ENCODE measurements at places on chromosomes 16 and 17.

DNA sequence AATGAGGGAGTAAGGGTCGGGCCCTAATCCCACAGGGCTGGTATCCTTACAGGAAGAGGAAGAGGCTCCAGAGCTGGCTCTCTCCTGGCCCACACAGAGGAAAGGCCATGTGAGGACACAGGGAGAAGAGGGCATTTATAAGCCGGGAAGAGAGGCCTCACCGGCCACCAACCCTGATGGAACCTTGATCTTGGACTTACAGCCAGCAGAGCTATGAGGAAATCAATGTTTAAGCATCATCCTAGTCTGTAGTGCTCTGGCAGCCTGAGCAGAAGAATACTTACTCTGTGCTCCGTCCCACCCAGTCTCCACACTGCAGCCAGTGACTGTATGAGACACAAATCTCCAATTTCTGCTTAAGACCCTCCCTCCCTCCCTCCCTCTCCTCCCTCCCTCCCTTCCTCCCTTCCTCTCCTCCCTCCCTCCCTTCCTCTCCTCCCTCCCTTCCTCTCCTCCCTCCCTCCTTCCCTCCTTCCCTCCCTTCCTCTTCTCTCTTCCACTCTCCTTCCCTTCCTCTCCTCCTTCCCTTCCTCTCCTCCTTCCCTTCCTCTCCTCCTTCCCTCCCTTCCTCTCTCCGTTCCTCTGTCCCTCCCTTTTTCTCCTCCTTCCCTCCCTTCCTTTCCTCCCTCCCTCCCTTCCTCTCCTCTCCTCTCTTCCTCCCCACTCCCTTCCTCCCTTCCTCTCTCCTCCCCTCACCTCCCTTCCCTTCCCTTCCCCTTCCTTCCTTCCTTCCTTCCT lies 8.9 kb upstream of the TMEM220 start:
- no peak for DNase-seq

- DNase-seq, result no peak
Measured at GRCh38 chr16:57972306-57972705, 1.4 kb upstream of the CNGB1 start.

GRCh38 chr17:64231567-64232141 lies 31.4 kb downstream of the TEX2 start:
- DNase-seq, result no peak

- DNase-seq, result no peak
Measured at GRCh38 chr17:69575346-69575761, 160.9 kb downstream of the MAP2K6 start.

DNA sequence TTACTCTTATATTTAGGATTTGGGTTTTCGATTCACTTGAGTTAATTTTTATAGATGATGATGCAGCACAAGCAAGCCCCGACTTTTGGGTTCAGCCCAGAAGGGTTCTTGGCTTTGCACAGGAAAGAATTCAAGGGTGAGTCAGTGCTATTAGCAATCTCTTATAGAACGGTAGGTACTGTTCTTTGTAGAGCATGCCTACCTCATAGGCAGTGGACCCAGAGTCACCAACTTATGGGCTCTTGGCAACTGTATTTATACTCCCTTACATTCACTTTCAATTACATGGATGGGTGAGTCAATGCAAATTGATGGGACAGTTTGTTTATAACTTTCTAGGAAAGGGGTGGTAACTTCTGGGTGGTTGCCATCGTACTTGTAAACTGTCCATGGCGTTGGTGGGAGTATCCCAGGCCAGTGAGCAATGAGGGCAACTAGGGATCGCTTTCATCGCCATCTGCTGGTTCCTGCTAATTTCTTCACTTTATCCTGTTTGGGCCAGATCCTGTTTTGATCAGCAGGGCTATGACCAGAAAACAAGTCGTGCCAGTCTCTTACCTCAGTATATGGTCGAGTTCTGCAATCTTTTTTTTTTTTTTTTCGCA lies 362.6 kb downstream of the CNTNAP4 start:
- no peak for DNase-seq

GRCh38 chr17:29568331-29569244 lies at the start of gene TP53I13:
TP53I13 (plus strand) TSS chr17:29568701; CDS start chr17:29568759, 58 bp downstream.
- peak; percentile 77 for DNase-seq

DNA sequence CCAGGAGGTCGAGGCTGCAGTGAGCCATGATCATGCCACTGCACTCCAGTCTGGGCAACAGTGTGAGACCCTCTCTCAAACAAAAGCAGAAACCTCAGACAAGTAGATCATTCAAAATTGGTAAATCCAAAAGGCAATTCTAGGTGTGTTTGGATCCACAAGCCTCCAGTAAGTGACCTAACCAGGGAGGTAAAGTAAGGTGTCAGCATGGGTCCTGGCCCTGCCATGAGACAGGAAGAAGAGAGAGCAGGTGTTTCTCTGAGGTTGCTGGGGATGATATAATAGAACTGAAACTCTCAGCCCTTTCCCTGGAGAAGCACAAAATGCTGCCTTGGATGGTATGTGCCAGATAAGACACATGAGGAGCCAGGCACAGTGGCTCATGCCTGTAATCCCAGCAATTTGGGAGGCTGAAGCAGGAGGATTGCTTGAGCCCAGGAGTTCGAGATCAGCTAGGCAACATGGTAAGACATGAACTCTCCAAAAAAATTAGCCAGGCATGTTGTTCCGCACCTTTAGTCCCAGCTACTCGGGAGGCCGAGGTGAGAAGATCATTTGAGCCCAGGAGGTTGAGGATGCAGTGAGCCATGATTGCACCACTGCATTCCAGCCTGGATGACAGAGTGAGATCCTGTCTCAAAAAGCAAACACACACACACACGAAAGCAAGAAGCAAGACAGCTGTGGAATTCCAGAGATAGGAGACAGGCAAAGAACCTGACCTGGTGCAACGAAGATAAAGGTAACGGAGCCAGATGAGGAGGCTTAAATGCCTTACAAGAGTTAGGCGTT lies 6.5 kb downstream of the TM4SF5 start:
- no peak for DNase-seq

DNA sequence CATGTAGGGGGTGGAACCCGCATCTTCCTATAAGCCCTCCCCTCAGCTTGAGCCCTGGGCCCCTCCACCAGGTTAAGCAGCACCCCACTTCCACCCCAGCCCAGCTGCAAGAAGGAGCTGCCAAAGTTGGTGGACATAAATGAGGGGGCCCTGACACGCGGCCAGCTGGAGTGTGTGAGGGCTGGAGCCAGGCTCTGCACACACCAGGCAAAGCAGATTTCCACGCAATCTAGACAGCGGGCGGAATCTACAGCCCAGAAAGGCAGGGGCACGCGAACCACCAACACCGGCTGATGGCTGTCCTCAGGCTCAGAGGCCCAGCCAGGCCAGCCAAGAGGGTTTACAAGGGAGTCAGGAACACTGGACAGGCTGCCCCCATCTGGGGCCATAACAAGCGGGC lies 171.2 kb downstream of the ZNF423 start:
- DNase-seq, result no peak

GRCh38 chr17:46028374-46028773 lies 29.3 kb downstream of the STH start:
- no peak for DNase-seq

DNA sequence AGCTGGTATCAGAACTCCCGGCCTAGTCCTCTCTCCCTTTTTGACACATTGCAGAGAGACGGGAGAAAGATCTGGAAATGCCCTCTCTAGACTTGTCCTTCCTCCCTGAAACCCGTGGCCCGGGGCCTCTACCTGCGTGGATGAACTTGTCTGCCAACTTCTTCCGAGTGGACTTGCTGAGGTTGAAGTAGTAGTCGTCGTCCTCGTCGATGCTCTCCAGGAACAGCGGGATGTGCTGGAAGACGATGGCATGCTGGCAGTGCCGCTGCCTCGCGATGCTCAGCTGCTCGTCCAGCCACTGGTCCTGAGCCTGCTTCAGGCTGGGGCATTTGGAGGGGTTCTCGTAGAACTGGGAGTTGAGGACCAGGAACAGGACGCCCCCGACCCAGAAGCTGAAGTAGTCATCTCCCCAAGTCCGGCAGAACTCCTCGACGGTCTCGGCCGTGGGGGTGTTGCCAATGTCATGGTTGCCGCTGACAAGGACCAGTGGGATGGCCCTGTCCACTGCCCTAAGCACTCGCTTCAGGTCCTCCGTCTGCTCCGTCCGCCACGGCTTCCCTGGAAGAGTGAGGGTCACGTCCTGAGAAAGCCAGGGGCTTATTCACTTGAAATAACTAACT lies 99.1 kb downstream of the CPPED1 start:
- no peak for DNase-seq

DNA sequence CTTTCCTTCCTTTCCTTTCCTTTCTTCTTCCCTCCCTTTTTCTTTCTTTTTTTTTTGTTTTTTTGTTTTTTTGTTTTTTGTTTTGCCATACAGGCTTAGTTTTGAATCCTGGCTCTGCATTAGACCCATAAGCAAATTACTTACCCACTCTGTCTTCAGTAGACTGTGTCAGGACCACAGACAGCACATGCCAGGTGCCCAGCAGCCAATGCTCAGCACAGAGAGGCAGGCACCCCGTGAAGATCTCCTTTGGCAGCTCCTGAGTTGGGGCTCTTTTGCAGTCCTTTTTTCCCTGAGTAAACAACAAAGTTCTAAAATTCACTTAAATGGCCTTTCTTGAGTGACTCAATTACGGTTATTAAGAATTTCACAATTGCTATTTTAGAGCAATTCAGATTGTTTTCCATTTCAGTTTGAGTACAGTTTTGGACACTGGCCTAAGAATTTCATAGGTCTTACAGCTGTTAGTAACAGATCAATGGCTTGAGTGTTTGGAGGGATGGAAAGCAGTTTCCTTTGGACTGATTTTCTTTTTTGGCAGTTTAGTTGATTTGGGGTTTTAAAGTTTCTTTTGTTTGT lies 26.2 kb upstream of the SLC5A11 start:
- no peak for DNase-seq
